ENCODE measurements at places on chromosomes 6 and 20.

GRCh38 chr6:6823568-6824224 lies 235.2 kb downstream of the LY86 start:
- no peak for DNase-seq

- no peak for DNase-seq
These were observed 34.8 kb upstream of the JAG1 start for GRCh38 chr20:10708351-10709185.

GRCh38 chr6:22357724-22358189 lies 60.9 kb upstream of the PRL start:
- no peak for DNase-seq

- no peak for DNase-seq
These were observed 183.8 kb downstream of the PLCB1 start for GRCh38 chr20:8315639-8316573.

GRCh38 chr6:111487661-111488060 lies 4.6 kb upstream of the REV3L start:
- no peak for DNase-seq

GRCh38 chr20:62953839-62954703 lies 1.6 kb downstream of the SLC17A9 start:
- DNase-seq, result no peak

DNA sequence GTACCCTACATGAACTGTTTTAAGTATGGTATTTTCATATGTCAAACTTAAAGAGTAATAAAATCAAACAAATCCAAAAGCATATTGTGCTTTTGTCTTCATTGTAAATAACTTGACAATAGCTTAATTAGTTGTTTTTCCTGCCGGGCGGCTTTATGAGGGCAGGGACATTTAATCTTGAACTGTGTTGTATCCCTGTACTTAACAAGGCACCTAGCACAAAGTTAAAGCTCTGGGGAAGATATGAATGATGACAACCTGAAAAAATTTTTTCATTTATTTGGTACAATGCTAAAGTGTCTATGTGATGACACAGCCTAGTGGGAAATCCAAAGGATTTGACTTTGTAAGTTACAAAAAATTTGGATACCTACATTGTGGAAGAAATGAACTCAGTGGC lies 502 bp upstream of the HACE1 start:
- no peak for DNase-seq

DNA sequence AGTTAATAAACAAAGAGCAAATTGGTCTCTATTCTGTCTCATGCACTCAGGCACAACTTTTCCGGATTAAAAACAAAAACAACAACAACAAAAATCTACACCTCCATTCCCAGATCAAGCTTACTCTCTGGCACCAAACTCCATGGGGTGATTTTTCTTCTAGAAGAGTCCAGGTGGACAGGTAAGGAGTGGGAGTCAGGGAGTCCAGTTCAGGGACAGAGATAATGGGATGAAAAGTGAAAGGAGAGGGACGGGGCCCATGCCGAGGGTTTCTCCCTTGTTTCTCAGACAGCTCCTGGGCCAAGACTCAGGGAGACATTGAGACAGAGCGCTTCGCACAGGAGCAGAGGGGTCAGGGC lies 437 bp upstream of the HLA-A start:
- DNase-seq, result no peak

DNA sequence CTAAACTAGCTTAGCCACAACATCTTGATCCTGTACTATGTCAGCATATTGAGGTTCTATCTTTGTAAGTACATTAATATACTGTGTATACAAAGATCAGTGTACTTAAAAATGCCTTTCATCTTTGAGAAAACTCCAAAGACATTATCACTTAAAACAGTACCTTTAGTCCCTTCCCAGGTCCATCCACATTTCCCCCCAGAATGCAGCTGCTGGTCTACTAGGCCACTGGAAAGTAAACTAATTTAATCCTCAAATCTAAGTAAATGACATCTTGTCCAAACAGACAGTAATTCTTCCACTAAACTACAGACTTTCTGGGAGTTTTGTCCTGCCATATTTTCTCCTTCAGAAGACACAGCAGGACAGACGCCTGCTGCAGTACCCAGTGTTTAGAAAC lies 68.7 kb downstream of the SYCP2 start:
- no peak for DNase-seq

- DNase-seq, result no peak
These were observed 22.1 kb downstream of the RPP40 start for GRCh38 chr6:4981761-4982160.

GRCh38 chr20:4661191-4661590 lies 60.5 kb upstream of the PRND start:
- DNase-seq, result no peak

DNA sequence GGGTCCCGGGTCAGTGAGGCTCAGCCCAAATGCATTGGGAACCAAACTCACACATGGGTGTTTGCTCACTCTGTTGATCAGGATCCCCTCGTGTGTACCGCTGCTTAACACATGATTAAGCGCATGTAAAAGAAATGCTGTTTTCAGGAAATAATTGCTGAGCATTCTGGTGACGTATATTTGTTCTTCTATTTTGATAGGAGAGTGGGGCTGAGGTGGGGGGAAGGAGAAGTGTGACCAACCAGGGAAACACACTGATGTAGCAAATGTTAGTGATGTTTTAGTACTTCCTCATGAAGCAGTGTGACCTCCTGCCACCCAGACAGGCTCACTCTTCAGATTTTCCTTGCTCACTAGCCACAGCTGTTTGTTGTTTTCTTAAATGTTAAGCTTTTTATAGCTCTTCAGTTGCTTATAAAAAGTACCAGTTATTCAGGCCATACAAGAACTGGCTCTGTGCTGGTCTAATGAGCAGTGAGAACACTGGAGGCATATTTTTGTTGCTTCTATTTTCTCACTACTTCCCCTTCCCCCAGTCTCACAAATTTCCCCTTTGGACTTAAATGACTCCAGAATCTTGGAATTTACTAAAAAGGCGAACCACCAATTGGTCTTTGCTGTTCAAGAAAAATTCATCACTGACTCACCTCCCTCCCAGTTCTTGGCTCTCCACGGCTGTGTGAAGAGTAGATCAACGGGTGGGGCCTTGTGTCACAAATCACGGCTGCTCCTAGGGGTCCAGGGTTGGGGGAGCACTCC lies 79.2 kb upstream of the BACH2 start:
- no peak for DNase-seq

- no peak for DNase-seq
These were observed 139.7 kb downstream of the PLCB1 start for GRCh38 chr20:8271727-8272126.

DNA sequence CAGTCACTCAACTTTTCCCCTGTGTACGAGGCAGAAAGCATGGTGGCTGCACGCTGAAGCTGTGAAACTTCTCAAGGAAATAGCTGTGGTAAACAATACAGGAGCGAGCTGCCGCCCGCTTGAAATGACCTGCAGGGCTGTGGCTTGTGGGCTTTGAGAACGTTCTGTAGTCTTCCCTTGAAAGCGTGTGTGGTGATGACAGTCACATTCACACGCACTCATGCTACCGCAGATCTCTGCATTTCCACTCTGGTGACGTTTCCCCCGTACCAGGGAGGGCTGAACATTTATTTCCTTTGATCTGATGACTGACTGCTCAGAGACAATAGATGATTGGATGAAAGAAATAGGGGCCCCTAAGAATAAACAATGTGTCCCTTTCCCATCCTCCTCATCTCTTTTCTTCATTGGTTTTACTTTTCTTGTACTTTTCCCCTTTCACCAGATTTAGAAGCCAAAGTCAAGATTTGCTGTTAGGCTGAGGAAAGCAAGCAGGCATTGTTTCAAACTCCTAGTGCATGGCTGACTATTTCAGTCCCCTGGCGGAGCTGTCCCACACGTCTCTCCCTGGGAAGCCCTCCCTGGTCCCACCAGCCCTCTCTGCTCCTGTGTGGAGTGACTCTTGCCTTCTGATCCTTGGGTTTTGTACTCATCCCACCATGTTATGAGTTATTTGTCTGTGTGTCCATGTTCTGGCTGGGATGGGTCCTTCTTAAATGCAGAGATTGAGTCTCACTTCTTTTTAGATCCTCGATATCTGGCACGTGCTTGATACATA lies 3.9 kb downstream of the SYTL3 start:
- no peak for DNase-seq

- no peak for DNase-seq
These were observed 97.9 kb upstream of the TSHZ2 start for GRCh38 chr20:52874241-52874640.

- DNase-seq, result no peak
These were observed 33.2 kb downstream of the ANKS1A start for GRCh38 chr6:34922177-34922663.

DNA sequence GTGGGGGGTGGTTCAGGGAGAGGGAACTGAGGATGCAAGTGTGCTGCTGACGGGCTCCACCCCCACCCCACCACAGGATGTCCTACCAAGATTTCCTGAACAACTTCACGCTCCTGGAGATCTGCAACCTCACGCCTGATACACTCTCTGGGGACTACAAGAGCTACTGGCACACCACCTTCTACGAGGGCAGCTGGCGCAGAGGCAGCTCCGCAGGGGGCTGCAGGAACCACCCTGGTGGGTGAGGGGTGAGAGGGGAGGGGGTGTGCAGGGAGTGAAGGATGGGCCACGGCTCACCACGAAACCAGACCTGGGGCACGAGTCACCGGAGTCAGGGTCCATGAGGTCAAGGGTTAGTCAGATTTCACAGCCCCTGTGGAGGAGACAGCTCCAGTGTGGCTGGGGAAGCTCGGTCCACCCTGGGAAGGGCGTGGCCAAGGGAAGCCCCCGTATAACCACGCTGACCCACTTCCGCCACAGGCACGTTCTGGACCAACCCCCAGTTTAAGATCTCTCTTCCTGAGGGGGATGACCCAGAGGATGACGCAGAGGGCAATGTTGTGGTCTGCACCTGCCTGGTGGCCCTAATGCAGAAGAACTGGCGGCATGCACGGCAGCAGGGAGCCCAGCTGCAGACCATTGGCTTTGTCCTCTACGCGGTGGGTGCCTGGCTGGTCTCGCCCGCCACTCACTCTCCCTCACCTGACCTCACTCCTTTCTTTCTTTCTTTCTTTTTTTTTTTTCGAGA lies 18.3 kb downstream of the CAPN11 start:
- no peak for DNase-seq

- no peak for DNase-seq
These were observed 186.7 kb downstream of the NKAIN2 start for GRCh38 chr6:123990376-123990775.

- DNase-seq, result no peak
These were observed 44.1 kb upstream of the TSPYL1 start for GRCh38 chr6:116323863-116324262.

GRCh38 chr6:51273228-51273961 lies 454.7 kb downstream of the TFAP2B start:
- no peak for DNase-seq

- no peak for DNase-seq
These were observed 33.2 kb upstream of the TAF8 start for GRCh38 chr6:42017021-42017643.

GRCh38 chr6:108132863-108133262 lies 33.0 kb upstream of the NR2E1 start:
- DNase-seq, result no peak

DNA sequence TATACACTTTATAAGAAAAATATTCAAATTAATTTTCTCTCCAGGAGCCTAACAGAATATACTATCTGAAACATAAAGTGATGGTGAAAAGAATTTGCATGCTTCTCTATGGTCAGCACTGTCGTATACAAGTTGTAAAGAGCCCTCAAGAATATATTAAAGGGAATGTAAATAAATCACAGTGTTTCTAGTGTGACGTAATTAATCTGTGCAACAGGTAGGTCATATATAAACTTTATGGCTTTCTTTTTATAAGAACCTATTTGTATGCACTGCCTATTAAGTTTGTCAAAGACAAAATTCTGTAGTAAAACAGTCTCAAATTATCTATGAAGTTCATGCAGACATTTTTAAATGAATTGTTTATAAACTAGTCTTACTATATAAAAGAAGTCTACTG lies 347.9 kb upstream of the EYS start:
- no peak for DNase-seq

- DNase-seq, result no peak
These were observed 35.4 kb downstream of the FYN start for GRCh38 chr6:111837641-111838500.

DNA sequence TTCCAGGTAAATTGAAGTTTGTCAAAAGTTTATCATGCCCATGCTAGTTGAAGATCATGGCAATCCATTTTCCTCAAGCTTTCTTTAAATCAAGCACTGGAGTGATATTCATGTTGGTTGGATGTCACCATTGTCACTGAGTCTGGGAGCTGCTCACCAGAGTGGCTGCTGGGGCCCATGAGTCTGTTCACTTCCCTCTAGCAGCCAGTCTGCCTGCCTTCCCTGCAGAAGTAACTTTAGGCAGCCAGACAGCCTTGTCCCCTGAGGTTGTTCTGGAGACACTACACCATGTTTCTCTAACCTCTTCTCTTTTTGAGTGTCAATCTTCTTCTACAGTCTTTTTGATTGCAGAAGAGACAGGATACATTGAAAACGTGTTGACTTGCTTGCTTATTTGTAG lies 5.5 kb downstream of the SIRT5 start:
- DNase-seq, result no peak

DNA sequence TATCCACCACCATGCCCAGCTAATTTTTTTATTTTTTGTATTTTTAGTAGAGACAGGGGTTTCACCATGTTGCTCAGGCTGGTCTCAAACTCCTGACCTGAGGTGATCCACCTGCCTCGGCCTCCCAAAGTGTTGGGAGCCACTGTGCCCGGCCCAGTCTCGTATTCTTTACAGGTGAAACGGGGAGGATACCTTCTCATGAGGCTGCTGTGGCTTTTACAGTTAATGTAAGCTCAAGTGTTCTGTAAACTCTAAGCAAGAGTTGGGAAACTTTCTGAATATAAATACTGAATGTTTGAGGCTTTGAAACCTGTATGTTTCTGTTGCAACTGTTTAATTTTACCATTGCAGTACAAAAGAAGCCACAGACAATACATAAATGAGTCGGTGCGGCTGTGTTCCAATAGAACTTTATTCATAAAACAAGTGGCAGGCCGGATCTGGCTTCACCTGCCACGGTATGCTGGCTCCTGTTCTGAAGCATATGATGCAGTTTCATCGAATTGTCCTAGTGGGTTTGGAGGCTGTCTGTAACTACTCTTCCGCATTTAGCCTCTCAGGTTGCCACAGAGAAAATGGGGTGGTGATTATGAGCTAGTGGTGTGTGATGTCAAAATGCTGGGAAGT lies 192.5 kb upstream of the ZFP64 start:
- no peak for DNase-seq

DNA sequence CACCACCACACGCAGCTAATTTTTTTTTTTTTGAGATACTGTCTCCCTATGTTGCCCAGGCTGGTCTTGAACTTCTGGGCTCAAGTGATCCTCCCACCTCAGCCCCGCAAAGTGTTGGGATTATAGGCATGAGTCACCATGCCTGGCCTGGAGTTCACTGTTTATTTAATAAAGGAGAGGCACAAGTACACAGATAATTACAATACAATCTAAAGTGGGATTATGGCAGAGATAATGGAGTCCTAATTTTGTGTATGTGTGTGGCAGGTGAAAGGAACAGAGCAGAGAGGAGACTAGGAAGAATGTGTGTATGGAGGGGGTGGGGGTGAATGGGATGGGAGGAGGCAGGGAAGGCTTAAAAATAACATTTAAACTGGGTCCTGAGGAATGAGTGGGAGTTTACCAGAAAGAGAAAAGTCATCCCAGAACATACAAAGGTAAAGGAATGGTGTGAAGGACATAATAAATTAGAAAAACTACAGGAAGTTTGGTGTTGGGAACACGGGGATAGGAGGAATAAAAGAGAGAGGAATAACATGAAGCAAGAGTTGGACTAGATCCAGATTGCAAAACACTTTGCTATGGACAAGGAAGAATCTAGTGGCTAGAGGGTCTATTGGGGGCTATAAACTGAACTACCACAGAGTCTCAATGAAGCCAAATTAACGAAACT lies 4.4 kb downstream of the NCOA5 start:
- DNase-seq, result no peak

Data from pulmonary artery endothelial cell (primary cell).